Stimulated activated CD8-positive, alpha-beta memory T cell treated with anti-CD3 and anti-CD28 coated beads, Interleukin-7, amount 100 ng/mL, for 24 hours (primary cell): ENCODE measurements at places on chromosomes 13 and 19.

DNA sequence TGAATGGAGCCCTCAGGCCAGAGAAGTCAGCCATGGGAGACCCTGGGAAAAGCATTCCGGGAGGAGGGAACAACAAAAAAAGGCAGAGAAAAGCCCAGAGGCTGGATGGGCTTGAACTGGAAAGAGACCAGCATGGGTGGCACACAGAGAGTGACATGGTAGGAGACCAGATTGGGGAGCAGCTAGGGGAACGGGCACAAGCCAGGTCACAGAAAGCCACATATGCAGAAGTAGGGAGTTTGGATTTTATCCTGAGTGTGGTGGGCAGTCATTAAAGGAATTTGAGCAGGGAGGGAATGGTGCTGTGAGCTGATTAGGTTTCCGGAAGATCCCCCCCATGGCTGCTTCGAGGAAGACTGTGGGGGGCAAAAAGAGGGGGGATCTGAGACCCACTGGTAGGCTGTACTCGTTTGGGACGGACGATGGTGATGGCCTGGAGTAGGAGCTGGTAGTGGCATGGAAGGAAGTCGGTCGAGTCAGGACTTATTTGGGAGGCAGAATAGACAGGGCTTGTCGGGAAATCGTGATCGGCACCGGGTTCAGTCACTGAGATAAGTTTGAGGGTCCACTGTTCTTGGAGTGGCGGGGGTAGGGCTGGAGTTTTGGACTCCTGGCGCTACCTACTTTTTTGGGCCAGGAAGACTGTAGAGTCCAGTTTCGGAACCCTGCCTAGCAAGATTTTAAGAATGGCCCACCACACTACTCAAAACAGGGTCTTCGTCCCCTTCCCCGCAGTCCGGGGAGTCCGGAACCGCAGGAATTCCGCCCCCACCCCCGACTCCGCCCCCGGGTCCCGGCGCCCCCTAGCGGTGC, 949 bp downstream of the SERTAD1 start:
- no peak for DNase-seq

GRCh38 chr13:44739120-44739519, 163.0 kb upstream of the TSC22D1 start:
- DNase-seq: no peak

- no peak for DNase-seq
Measured at GRCh38 chr13:107203146-107203847, 635.4 kb upstream of the ARGLU1 start.

- no peak for DNase-seq
Measured at GRCh38 chr13:30334663-30335386, 27.5 kb upstream of the KATNAL1 start.

DNA sequence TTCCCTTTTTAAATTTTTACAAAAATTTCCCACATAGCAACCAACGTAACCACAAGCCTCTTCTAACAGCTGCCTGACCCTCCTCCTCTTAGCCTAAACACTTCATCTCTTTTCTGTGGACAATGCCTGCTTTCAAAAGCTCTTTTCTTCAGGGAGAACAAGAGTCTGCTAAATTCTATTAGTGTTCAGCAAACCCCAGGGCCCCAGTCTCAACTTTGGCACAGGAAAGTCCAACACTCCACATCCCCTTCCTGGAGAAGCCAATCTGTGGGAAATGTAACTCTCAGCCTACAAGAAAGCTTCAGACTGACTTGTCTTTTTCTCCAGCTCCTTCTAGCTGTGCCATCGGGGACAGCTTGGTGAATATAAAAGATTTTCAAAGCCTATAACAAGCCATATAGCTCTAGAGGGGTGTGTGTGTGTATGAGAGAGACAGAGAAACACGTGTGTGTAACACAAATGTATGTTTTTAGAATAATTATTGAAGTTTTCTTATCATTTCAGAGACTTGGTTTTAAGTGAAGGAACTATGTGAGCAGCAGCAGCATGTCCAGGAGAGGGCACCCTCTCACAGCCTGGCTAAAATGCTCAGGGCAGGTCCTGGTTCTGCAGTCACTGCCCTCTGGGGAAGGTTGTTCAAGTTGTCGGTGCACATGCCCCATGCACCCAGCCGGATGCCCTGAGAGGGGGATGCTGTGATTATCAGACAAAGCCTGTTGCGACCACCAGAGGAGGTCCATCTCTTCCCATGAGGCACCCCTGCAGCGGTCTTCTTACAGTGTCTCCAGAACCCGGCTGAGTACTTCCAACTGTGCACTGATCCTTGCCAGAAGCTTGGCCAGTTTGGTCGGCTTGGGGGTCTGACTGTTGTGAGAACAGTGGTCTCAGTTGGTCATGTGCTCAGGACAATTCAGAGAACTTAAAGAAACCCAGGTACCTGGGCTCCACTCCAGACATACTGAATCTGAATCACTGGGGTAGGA, 34.4 kb downstream of the CCDC70 start:
- no peak for DNase-seq

GRCh38 chr13:51562011-51562671, 22.1 kb upstream of the WDFY2 start:
- no peak for DNase-seq

DNA sequence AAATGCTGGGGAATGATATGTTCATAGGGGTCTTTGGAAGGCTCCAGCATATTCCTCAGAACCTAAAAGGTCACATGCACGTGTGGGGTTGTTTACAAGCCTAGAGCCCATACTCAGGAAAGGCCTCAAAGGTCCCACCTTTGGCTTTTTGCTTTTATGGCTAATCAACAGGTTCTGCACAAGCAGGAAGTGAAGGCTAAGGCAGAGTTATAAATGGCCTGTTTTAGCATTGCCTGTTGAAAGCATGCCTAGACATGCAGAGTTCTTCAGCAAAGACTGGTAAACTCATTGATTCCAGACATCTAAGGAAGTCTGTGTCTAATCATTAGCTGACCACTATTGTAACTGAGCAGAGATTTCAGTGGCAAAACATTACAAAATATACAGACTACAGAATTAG, 198.3 kb downstream of the KCNRG start:
- no peak for DNase-seq

DNA sequence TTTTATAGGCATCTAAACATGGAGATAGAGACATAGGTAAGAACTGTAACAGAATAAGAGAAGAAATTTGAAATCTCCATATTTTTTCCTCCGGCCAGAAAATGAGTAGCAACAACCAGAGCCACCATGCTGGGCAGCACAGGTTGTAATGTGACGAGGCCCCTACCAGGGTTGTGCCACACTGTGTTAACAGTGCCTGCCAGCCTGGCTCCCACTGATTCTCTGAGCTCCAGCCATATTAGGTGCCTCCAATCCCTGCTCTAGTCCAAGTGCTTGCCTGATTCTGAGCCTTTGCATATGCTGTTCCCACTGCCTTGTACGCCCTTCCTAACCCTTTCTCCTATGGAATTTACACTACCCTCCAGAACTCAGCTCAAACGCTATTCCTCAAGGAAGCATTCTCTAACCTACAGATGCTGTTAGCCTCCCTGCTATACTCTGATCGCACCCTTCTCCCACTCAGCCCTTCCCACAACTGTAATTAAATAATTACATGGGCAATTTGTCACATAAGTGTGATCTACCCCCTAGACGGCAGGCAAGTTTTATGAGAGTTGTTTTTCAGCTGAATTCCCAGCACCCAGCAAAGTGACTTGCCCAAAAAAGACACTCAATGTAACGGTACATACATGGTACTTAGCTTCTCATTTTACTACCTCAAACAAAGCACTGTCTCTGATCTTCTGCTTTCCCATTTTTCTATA, 37.6 kb upstream of the STARD13 start:
- DNase-seq: no peak

- peak; percentile 61 for DNase-seq
Measured at GRCh38 chr19:23758187-23759074, at the start of gene ZNF681. Gene ZNF681, minus strand, starts transcription at chr19:23758891. Its CDS starts 142 bp downstream, at chr19:23758749.

DNA sequence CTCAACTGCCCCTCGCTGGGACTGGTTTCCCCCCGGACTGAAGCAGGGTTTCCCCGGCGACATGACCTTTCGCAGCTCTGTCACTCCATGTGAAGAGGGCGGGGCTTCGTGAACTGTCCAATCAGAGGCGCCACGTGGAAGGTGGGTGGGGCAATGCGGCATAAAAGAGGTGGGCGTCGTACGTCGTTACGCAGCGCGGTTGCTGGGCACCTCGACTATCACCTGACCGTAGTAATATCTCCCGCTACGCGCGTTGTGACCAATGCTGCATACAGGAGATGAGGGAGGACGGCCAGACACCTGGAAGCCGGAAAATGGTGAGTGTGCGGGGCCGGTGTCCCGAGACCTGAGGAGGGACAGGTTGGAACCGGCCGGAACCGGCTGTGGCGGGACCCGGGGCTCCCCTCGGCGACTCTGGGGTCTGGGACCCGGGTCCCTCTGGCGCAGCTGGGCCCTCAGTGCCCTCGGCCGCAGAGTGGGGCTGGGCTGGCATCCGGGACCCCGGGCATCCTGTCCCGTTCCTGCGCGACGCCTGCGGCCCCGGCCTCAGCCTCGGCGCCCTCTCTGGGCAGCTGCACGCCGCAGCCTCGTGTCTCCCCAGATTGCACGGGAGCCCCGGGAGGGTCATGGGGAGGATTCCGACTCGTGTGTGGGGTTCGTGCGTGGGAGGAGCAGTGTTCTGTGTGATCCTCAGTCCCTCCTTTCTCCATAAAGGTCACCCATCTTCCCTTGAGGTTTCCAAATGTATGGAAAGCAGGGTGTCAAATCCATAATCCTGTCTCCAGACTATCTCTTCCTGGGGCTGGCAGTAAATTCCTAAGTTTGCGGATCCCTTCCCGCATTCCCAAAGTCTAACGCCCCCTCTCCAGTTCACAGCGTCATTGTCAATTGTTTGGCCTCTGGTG, 32.2 kb downstream of the ZNF136 start:
- peak; percentile 51 for DNase-seq

DNA sequence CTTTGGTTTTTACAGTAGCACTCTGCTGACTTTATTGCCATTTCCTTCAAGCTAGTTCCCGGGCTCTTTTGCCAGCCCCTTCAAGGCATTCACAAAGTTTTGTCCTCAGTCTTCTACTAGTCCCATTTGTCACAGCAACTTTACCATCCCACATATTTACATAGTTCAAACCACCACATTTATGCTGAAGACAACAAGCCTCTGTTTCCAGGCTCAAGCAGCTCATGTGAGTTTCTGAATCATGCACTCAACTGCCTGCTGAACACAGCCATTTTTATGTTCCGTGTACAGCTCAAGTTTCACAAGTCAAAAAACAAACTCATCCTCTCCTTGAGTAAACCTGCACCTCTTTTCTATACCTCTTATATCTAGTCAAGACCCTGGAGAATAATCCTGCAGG, 977.0 kb upstream of the SLC10A2 start:
- DNase-seq: no peak

DNA sequence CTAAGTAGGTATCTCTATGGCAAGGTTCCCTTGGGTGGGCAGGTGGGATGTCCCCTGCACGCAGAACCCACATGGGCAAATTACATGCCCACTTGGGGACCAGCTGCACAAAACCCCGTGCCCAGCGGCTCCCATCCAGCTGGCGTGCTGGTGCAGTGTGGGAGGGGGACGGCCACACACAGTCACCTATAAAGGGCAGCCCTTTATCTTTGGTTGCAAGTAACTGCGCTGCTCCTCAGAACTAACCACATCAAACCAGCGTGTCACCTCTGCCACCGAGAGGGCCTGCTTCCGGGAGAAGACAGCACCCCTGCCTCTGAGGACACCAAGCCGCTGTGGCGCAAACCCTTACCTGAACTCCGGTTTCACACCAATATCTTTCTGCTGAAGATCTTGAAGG, 32.2 kb downstream of the ANKRD27 start:
- DNase-seq: peak; percentile 21

- no peak for DNase-seq
Measured at GRCh38 chr19:4596033-4596904, 36.8 kb upstream of the SEMA6B start.

- DNase-seq: peak; percentile 67
Measured at GRCh38 chr19:48858984-48859710, 9.3 kb downstream of the PLEKHA4 start.

GRCh38 chr19:47210689-47211316, 20.2 kb downstream of the BBC3 start:
- peak; percentile 73 for DNase-seq

GRCh38 chr13:75115171-75115570, 366.8 kb downstream of the TBC1D4 start:
- no peak for DNase-seq

- DNase-seq: no peak
Measured at GRCh38 chr13:111939666-111940278, 127.2 kb upstream of the SOX1 start.

GRCh38 chr13:41702540-41702939, 245.2 kb downstream of the RGCC start:
- DNase-seq: no peak

DNA sequence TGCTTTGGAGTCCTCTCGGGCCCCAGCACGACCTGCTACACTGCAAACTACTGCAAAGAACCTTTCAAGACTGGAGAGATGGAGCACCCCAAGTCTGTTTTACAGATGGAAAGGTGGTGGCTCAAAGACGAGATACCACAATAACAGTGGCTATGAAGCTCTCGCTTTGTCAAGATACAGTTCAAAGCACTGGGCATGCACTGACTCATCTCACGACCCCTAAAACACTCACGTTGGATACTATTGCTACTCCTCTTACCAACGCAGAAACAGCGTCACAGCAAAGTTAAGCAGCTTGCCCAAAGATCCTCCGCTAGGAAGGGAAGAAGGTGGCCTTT, 24.0 kb upstream of the LAIR1 start:
- no peak for DNase-seq

GRCh38 chr13:58680115-58680514, 1048.6 kb downstream of the PCDH17 start:
- no peak for DNase-seq

GRCh38 chr13:28356561-28357021, 138.3 kb downstream of the FLT1 start:
- DNase-seq: no peak

- no peak for DNase-seq
Measured at GRCh38 chr19:29247471-29247870, 34.5 kb upstream of the UQCRFS1 start.

DNA sequence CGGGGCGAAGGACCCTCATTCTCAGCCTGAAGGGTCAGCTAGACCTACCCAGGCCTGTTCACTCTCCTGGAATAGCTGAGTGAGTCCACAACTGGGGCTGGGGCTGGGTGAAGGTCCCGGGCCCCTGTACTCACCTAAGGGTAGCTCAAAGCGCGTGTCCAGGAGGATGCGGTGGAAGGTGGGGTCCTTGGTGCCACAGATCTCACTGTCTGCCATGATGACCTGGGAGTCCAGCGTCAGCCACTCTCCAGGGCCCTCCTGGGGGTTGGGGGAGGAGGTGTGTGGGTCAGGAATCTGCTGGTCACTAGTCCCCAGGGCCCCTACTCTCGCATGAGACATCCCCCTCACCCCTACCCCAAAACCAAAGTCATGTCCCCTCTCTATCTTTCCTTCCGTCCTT, 18.7 kb downstream of the UNC13A start:
- DNase-seq: no peak

DNA sequence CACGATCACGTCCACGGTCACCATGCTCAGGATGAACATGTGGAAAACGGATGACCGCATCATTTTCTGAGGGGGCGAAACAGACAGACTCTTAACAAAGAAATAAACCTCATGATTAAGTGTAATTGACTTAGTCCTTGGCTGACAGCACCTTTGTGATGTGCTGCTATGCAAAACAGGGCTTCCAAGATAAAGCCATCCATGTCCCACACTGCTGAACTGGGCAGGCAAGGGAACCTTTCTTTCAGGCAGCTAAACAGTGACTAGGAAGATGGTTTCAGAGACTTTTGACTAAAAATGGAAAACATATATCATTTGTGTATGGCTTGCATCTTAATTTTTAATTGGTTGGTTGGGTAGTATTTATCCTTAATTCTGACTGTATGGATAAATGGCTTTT, 157.8 kb downstream of the NALCN start:
- no peak for DNase-seq
